Caki2 (cell line): ENCODE measurements at places on chromosomes 4 and X.

GRCh38 chr4:128653527-128654444 lies 155.7 kb upstream of the JADE1 start:
- DNase-seq: no peak

DNA sequence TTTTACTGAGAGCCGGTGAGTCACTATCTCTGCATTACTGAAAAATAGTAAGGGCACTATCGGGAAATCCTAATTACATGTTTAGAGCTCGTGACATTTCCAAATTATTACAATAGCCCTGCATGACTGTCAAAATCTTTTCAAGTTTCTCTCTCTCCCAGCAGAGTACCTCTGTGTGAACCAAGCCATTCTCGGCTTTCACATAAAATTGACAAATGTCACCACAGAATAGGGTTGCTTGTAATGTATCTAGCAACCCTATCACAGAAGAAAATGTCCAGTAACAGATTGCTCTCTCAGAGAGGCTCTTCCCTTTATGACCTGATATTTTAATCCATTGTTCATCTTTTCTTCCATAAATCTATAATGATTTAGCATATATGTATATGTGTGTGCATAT lies 144.8 kb upstream of the GNPDA2 start:
- DNase-seq: no peak

- no peak for DNase-seq
Measured at GRCh38 chrX:13376857-13377549, 57.1 kb upstream of the ATXN3L start.

GRCh38 chr4:174357321-174357720 lies 73.6 kb downstream of the CEP44 start:
- DNase-seq: no peak

DNA sequence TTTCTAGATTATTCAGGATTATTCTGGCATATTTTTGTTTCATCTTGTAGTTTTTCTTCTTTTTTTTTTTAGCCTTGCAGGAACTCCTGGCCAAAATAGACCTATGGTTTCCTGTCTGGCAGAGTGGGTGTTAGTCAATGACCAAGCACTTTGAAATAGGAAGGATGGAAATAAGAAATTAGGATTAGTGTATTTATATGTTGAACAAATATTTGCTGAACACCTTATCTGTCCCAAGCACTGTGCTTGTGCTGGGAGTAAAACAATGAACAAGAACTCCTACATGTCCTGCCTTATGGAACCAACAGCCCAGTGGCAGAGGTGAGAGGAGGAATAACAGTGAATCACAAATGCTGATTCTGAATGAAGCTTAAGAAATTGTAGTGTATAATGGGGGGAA lies 4.5 kb downstream of the MMRN1 start:
- no peak for DNase-seq

DNA sequence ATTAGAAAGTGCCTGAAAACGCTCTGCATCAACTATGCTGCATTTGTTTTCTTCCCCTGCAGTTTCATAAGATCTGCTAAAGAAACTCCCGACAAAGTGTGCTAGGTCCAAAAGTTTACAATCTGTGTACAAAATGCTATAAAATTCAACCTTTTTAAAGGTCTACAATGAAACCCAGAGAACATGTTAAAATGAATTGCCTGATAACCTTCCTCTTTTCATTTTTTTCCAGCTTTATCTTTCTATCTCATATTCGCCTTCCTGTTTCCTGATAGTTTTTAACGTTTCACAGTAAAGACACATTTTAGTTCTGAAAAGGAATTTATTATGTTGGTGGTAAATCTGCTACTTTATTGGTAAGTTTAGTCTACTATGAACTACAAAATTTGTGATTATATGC lies 9.5 kb upstream of the HPGDS start:
- no peak for DNase-seq

- no peak for DNase-seq
Measured at GRCh38 chrX:3216581-3217180, 129.8 kb downstream of the MXRA5 start.
